ENCODE measurements at places on chromosomes 5 and 9. TPM values are rescaled to one million over a fixed set of nuclear protein-coding genes. Genes with fewer than 3 reads are reported as not detected.

Gene EPB41L4B
- 0.12 TPM for total RNA-seq

Gene FASTKD3
- total RNA-seq = 20.1 TPM

Gene BTNL8
- total RNA-seq = not detected

Gene FAM81B
- not detected for total RNA-seq

Gene SPATA31E1
- total RNA-seq = under 0.01 TPM

Gene CNTLN
- 12.1 TPM for total RNA-seq

Gene SLC6A19
- not detected for total RNA-seq

Gene SPINK13
- total RNA-seq = 0.37 TPM

Gene NPM1
- total RNA-seq = 2,181 TPM

Gene RLN1
- total RNA-seq = not detected

Gene CDKN2B-AS1
- total RNA-seq = 4.1 TPM

Gene SARDH
- 13.7 TPM for total RNA-seq

Gene DAB2
- 106 TPM for total RNA-seq

Gene FBN2
- 95.7 TPM for total RNA-seq

Gene THBS4
- total RNA-seq = 2.1 TPM

Gene DPH7
- total RNA-seq = 27.4 TPM

Gene CCNI2
- not detected for total RNA-seq

Gene CNTRL
- 7.9 TPM for total RNA-seq

Gene PPP3R2
- not detected for total RNA-seq

Gene OR1Q1
- total RNA-seq = not detected

Gene TRIO
- total RNA-seq = 266 TPM

Gene TRIM36
- 2.4 TPM for total RNA-seq

Gene SEMA4D
- total RNA-seq = 0.62 TPM

Gene CAVIN4
- 1.6 TPM for total RNA-seq

Gene GARNL3
- total RNA-seq = 5.1 TPM

Gene TMOD1
- total RNA-seq = 0.87 TPM

Gene C9
- total RNA-seq = 1.1 TPM

Gene NXNL2
- total RNA-seq = 8.5 TPM

Gene NME5
- 1.7 TPM for total RNA-seq

Gene LRRC19
- total RNA-seq = not detected

Gene PCDHA12
- total RNA-seq = 0.11 TPM

Gene HTR1A
- total RNA-seq = not detected

Gene PDLIM4
- 107 TPM for total RNA-seq

Gene OR2V2
- total RNA-seq = under 0.01 TPM

Gene ORM2
- not detected for total RNA-seq

Gene CCL28
- 1.5 TPM for total RNA-seq

Gene IFNA2
- total RNA-seq = not detected

Data from uterine smooth muscle cell (primary cell).